ENCODE measurements at places on chromosomes 6 and 20.

GRCh38 chr6:28371280-28371679, 21.5 kb downstream of the ZKSCAN3 start:
- no peak for DNase-seq

GRCh38 chr6:168039849-168040248, 39.2 kb downstream of the FRMD1 start:
- no peak for DNase-seq

DNA sequence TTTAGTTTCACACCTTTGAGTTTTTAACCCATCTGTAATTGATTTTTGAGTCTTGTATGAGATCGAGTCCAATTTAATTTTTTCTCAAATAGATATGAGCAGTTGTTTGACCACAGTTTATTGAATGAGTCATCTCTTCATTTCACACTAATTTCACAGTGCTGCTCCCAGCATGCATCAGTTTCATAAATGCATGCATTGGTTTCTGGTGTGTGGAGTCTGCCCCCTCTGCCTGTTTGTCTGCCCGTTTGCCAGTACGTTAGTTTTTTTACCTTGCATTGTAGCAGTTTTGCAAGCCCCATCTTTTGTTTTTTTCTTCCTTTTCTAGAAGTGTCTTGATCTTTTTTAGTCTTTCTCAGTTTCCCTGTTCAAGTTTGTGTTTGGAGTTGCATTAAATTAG, 11.9 kb downstream of the SLX4IP start:
- DNase-seq = no peak

DNA sequence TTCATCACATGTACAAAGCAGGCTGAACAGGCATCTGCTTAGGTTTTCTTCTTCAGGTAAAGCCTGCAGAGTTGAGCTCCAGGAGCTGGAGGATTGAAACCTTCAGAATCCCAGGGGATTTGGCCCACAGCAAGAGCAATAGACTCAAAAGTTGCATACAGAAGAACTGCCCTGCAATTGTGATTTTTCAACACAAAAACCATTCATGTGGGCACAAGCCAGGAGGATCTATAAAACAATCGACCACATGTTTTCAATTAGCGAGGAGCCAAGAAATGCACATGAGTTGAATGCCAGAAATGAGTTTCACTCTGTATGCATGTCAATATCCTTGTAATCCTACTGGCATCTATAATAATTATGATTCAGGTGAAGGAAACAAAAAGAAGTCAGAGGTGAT, 576.4 kb downstream of the HDGFL1 start:
- no peak for DNase-seq

DNA sequence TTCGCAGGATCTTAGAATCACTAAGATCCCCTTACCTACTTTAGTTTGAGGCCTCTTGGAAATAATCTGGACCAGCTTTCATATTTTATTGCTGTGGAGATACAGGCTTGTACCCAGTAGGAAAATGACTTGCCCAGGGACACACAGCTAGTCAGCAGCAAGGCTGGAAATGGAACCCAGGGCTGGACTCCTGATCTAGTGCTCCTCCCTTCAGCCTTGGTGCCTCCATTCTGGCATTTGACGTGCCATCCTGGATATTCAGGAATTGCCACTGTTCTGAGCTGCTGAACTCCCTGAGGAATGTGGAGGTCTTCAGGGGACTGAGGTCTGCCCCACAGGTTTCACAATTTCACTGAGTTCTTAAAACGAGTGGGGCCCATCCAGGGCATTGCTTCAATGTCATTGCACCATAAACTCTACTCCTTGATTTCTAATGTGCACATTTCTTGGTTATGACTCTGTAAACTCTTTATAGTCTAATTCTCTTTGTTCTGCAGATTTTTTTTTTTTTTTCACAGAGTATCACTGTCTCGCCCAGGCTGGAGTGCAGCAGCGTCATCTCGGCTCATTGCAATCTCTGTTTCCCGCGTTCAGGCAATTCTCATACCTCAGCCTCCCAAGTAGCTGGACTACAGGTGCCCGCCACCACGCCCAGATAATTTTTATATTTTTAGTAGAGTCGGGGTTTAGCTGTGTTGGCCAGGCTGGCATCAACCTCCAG, 26.7 kb upstream of the CDKN1A start:
- DNase-seq = no peak

DNA sequence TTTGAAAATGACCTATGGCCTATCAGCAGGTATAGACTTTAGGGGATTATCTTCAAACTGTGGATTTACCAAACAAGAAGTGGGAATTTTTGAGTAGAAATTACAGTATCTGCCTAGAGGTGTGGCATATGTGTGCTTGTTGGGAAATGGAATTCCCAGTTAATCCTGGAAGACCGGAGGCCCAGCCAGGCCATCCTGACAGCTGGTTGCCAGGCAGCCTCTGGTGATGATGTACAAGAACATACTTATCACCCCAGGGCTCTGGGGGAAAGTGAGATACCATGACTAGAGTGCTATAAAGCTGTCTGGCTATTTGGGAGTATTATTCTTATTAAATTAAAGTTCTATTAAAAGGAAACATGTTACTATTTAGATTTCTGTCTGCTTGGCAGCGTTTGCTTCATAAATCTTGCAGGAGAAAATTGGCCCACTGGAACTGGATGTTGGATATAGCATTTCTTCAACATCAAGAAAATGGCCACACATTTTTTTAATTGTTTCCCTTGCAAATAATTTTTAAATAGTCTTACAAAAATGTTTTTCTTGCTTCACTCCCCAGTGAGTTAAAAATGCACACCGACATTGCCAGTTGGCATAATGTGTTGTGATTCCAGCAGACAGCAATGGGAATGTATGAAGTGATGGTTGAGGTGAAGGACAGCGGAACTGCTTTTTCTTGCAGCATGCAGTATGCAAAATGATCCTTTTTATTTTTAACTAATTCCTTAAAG, 187.8 kb downstream of the MYLK4 start:
- DNase-seq = no peak

DNA sequence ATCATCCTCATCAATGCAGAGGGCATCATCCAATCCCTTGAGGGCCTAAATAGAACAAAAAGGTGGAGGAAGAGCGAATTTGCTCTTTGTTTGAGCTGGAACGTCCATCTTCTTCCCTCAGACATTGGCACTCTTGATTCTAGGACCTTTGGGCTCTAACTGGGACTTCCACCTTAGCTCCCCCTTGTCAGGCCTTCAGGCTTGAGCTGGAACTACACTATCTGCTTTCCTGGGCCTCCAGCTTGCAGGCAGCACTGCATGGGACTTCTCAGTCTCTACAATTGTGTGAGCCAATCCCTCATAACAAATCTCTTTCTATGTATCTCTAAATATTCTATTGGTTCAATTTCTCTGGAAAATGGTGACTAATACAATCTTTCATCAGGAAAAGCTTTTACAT, 155.4 kb downstream of the MCHR2 start:
- DNase-seq = no peak

DNA sequence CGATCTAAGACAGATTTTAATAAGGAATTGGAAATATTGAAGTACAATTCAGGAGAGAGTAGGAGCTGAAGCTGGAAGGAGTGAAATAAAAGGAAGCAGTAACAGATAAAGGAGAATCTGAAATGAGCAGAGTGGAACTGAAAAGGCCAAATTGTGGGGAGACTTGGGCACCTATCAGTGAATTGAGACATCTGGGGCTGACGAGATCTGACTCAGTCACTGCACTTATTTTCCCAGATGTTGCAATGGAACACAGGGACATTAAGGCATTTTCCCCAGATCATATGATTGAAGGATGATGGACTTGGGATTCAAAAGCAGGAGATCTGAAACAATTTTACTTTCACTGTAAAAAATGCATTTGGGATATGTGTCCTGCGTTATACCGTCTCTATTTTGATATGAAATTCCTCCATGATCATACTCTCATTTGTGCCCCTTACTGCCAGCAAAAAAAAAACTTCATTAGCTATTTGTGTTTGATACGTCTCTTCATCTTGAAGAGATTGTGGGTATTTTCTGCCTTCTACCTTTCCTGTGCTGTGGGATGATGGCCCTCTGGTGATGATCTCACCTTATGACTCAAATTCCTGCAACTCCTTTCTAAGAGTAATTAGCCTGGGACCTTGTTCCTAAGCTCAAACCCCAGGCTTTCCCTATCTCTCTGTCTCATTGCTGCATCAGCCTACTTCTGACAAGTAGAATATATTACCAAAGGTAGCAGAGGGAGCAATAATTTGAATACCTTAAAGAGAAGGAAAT, 278.5 kb upstream of the MAN1A1 start:
- no peak for DNase-seq

Data from stimulated activated CD8-positive, alpha-beta memory T cell treated with anti-CD3 and anti-CD28 coated beads, Interleukin-7, amount 100 ng/mL, for 1 hour (primary cell).